ENCODE measurements at places on chromosomes 11 and 22.

DNA sequence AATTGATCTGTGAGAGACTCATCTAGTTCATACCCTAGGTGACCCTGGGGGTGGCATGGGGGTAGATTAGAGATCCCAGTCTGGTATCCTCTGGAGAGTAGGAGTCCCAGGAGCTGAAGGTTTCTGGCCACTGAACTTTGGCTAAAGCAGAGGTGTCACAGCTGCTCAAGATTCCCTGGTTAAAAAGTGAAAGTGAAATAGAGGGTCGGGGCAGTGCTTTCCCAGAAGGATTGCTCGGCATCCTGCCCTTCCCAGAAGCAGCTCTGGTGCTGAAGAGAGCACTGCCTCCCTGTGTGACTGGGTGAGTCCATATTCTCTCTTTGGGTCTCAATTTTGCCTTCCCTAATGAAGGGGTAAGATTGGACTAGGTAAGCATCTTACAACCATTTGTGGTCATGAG lies 653 bp downstream of the IL18BP start:
- H3K36me3 ChIP-seq = peaks cover 7% of the 10 kb centered on the region
- DNase-seq = no peak
- H3K4me1 ChIP-seq = peaks cover 19% of the 10 kb centered on the region

DNA sequence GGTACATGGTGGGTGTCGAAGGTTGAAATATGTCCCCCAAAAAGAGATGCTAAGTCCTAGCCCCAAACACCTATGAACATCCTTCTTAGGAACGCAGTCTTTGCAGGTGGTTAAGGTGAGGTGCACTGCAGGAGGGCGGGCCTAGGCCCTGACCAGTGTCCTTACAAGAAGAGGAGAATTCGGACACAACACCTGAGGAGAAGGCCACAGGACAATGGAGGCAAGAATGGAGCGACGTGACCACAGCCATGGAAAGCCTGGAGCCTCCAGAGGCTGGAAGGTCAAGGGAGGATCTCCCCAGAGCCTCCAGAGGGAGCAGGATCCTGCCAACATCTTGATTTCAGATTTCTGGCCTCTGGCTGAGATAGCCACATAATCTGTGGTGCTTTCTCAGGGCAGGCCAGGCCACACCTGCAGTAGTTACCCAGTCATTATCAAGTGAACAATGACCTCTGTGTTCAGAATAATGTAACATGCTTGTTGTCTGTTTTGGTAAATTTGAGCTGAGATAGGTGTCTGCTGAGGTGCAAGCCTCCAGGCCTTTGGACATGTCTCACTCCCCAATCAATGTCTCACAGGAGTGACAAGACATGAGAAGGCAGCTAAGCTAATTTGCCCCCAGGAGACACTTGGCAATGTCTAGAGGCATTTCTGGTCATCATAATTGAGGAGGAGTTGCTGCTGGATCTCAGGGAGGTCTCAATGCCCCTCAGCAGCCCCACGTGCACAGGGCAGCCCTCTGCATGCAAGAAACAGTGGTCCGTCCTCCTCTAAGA lies 498.9 kb downstream of the BRD1 start:
- peaks cover 9% of the 10 kb centered on the region for H3K4me1 ChIP-seq
- H3K36me3 ChIP-seq = no peaks in the 10 kb centered on the region
- no peak overlapping the region for H3K4me3 ChIP-seq
- no peaks in the 10 kb centered on the region for H3K27me3 ChIP-seq
- no peak overlapping the region for H3K27ac ChIP-seq
- peak; percentile 12 for DNase-seq

DNA sequence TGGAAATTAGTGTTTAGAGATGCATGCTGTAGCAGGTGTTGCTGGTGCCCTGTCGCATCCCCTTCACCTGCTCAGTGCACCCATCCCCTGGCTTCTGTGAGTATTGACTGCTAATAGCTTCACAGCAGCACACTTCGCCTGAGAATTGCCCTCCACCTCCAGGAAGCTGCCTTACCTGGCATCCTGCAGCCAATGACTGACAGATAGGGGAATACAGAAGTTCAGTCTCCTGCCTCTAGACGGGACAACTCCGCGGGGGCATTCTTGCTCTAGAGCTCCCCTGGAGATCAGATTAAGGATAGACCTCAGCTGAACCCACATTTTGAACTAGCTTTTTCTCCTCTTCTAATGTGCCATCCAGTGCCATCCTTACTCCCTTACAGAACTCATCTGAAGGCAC lies 9.3 kb upstream of the CD3E start:
- no peak overlapping the region for H3K4me3 ChIP-seq
- DNase-seq = no peak
- peaks cover 21% of the 10 kb centered on the region for H3K4me1 ChIP-seq

- DNase-seq = no peak
- no peaks in the 10 kb centered on the region for H3K27me3 ChIP-seq
- H3K4me3 ChIP-seq = peak overlapping the region; percentile 76
- H3K36me3 ChIP-seq = peaks cover 8% of the 10 kb centered on the region
- H3K27ac ChIP-seq = peak overlapping the region; percentile 75
Observed at GRCh38 chr22:50626314-50626849, 1.6 kb downstream of the ARSA start.

- no peak overlapping the region for H3K27ac ChIP-seq
- H3K4me3 ChIP-seq = no peak overlapping the region
- H3K36me3 ChIP-seq = peaks cover 16% of the 10 kb centered on the region
- DNase-seq = no peak
- H3K4me1 ChIP-seq = peaks cover 50% of the 10 kb centered on the region
Observed at GRCh38 chr11:122711831-122712381, 56.4 kb downstream of the UBASH3B start.

DNA sequence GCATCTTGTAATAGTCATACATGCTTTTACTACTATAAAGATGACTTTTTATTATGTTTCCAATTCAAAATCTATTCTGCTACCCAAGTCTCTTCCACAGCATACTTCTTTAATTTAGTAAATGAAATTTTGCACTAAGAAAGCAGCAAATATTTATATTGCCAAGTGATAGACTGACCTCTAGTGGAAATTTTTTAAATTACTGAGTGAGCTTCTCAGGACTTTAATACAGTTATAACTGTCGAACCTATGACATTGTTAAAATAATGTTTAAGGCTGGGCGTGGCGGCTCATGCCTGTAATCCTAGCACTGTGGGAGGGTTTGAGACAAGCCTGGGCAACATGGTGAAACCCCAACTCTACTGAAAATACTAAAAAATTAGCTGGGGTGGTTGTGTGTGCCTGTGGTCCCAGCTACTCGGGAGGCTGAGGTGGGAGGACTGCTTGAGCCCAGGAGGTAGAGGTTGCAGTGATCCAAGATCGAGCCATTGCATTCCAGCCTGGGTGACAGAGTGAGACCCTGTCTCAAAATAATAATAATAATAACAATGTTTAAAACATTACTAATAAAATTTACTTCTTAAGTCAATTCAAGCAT lies 27.3 kb downstream of the STK33 start:
- H3K4me1 ChIP-seq = no peaks in the 10 kb centered on the region
- H3K36me3 ChIP-seq = no peaks in the 10 kb centered on the region
- no peak for DNase-seq
- peaks cover 57% of the 10 kb centered on the region for H3K27me3 ChIP-seq
- H3K27ac ChIP-seq = no peak overlapping the region

DNA sequence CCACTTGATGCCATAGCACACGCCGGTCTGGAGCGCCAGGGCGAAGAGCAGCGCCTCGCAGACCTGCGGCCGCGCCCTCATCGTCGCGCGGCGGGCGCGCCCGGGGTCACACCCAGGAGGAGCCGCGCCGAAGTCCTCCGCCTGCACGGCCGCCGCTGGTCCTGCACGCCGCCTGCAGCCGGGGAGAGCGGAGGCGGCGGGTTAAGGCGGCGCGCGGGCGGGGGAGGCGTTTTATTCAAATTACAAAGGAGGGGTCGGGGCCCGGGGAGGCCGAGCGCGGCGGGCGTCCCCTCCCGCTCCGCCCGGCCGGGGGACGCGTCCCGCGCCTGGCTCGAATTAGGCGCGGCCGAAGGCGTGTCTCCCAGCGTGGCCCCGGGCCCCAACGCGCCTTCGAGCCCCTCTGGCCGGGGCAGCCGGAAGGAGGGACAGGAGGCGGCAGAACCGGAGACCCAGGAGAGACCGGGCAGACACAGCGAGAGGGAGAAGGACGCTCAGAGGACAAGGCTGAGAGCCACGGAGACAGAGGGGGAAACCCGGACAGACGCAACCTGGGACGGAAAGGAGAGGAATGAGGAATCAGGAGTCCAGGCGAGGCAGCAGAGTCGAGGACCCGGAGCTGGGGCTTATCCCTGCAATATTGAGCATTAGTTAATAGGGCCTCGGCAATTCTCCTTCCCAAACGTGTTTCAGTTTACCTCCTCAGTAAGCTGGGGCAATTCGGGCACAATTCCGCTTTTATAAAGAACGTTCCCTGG lies at the start of gene WNT11:
TSS of gene WNT11 (minus strand) at position 176 of the 755 bp plus-strand sequence. CDS start at position 81, 95 bp downstream.
- DNase-seq = peak; percentile 49
- peak within 1 kb of the TSS; percentile 73 for H3K4me3 ChIP-seq
- no peak within 1 kb of the TSS for H3K27ac ChIP-seq
- H3K4me1 ChIP-seq = peaks cover 17% of the 10 kb centered on the region
- peaks cover 57% of the 10 kb centered on the region for H3K27me3 ChIP-seq

GRCh38 chr11:130785380-130786116 lies 130.7 kb downstream of the SNX19 start:
- H3K4me1 ChIP-seq = no peaks in the 10 kb centered on the region
- no peak overlapping the region for H3K4me3 ChIP-seq
- H3K36me3 ChIP-seq = no peaks in the 10 kb centered on the region
- peaks cover 9% of the 10 kb centered on the region for H3K27me3 ChIP-seq
- DNase-seq = no peak

- H3K27me3 ChIP-seq = no peaks in the 10 kb centered on the region
- peak overlapping the region; percentile 97 for H3K27ac ChIP-seq
- H3K4me3 ChIP-seq = peak overlapping the region; percentile 98
- peaks cover 60% of the 10 kb centered on the region for H3K36me3 ChIP-seq
- H3K4me1 ChIP-seq = peaks cover 64% of the 10 kb centered on the region
- peak; percentile 93 for DNase-seq
Observed at GRCh38 chr22:30265823-30266444, 717 bp downstream of the OSM start.
